ENCODE measurements at places on chromosomes 7 and 10. TPM values are rescaled to one million over a fixed set of nuclear protein-coding genes. Genes with fewer than 3 reads are reported as not detected.

CUBN gene
- 6.8 TPM for total RNA-seq

MTG1 gene
- 38.0 TPM for total RNA-seq

PCBD1 gene
- total RNA-seq, result 97.0 TPM

CALML5 gene
- not detected for total RNA-seq

BET1 gene
- 31.2 TPM for total RNA-seq

ERV3-1 gene
- total RNA-seq, result 18.7 TPM

PSD gene
- not detected for total RNA-seq

GRID1 gene
- total RNA-seq, result not detected

NUDCD3 gene
- 62.0 TPM for total RNA-seq

WDFY4 gene
- 3.5 TPM for total RNA-seq

SLC13A1 gene
- total RNA-seq, result not detected

INMT gene
- total RNA-seq, result 0.27 TPM

CACNA2D1 gene
- 10.3 TPM for total RNA-seq

TAS2R3 gene
- not detected for total RNA-seq

ZNF425 gene
- 0.74 TPM for total RNA-seq

MRPS16 gene
- 64.5 TPM for total RNA-seq

CPXM2 gene
- 7.0 TPM for total RNA-seq

SKIDA1 gene
- total RNA-seq, result 0.47 TPM

KCNH2 gene
- total RNA-seq, result not detected

TEX36 gene
- total RNA-seq, result not detected

HOXA3 gene
- total RNA-seq, result 11.0 TPM
